ENCODE measurements at places on chromosomes 12 and 14. TPM values are rescaled to one million over a fixed set of nuclear protein-coding genes. Genes with fewer than 3 reads are reported as not detected.

The EFCAB11 gene
- 7.1 TPM for polyA plus RNA-seq

The DLST gene
- polyA plus RNA-seq, result 72.3 TPM

The KRT6C gene
- not detected for polyA plus RNA-seq

DNA sequence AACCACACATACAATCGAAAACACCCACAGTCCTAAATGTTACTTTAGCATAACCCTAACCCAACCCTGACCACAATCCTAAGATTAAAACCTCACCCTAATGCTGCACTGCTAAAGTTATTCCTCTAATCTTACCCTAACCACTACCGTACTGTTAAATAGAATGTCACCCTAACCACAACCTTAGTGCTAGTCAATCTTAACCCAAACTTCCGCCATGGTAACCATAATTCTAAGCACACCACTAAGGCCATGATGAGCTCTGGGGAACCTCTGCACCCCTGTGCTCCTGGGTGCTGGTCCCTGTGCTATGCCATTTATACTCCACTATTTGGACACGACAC, 38.0 kb downstream of the LTBP2 start:
- DNase-seq, result no peak

- no peak for DNase-seq
These were observed 158.4 kb upstream of the SFSWAP start for GRCh38 chr12:131552492-131552863.

DNA sequence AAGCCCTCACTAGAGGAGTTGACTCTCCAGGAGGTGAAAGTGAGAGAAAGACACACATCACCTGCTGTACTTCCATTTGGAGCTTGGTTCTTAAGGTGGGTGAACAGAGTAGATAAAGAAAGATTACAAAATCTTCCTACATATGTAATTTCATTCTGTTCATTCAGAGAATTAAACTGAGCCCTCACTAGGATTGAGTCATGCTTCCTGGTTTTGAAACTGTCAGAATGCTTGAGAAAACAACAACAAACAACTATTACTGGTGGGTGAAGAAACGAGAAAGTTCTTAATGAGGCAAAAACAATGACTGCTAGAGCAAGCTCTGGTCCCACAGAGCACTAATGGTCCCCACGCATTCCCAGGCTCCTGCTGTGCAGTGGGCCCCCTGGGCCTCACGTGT, 841.7 kb downstream of the VRK1 start:
- DNase-seq, result no peak

DNA sequence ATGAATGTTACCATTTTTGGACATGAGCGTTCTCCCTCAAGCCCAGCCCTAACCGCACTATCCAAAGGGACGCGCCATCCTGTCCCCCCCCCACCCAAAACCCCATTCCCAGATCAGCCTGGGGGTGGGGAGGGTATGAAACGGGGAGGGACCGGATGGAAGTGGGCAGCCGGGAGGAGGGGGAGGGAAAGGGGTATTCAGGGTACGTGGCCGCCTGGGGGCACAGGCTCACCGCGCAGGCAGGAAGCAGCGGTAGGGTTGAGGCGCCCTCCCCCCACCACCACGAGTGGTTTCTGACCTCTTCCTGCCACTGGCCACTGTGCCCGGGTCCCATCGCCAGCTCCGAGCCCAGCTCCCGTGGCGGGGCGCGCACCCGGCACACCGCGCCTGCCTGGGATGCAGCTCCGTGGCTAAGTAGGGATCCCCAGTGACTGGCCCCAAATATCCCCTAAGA, 1.4 kb downstream of the ACTN1 start:
- peak; percentile 55 for DNase-seq

DNA sequence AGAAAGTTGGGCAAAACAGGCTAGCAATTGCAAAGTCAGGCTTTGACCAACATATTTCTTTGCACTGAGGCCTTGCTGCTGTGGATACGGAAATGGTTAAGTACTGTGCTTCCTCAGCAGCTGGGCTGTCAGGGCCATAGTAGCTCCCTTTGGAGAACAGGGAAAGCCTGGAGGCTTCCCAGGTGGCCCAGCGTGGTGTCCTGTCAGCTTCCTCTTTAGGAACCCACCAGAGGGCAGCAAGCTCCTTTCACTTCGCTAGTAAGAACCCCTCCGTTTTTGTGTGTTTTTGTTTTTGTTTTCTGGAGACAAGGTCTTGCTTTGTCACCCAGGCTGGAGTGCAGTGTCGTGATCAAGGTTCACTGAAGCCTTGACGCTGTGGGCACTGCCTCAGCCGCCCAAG, 1.7 kb upstream of the CFAP251 start:
- no peak for DNase-seq
